ENCODE measurements at places on chromosomes 2 and 18.
A peak's percentile ranks its signal among the peaks of the same experiment; 100 is the strongest.

DNA sequence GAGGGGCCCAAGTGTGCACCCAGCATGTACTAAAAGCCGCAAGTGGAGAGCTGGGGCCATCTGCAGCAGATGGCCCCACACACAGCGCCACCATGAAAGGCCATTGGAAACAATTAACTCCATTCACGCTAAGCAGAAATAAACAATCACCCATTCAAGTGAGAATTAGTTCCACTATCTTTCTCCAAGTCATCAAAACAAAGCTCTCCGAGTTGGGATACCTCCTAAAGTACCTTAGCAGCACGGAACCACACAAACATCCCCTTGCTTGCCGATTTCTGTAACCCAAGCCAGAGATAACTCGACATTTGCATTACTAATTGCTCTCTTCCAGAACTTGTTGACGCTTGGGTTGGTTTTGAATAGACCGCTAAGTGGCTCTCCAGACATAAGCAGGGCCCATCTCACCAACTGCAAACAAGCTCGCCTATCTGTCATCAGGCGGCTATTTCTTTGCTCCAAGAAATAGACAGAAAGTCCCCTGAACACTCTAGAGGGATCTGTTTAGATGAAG is 840.6 kb upstream of the SALL3 start:
- no peak for DNase-seq

- peak; percentile 7 for DNase-seq
These were observed 10.8 kb upstream of the ERMN start for GRCh38 chr2:157336137-157337010.

GRCh38 chr2:7593360-7593759 is 676.1 kb downstream of the RNF144A start:
- DNase-seq: no peak

GRCh38 chr2:65991381-65992197 is 443.3 kb upstream of the MEIS1 start:
- no peak for DNase-seq

DNA sequence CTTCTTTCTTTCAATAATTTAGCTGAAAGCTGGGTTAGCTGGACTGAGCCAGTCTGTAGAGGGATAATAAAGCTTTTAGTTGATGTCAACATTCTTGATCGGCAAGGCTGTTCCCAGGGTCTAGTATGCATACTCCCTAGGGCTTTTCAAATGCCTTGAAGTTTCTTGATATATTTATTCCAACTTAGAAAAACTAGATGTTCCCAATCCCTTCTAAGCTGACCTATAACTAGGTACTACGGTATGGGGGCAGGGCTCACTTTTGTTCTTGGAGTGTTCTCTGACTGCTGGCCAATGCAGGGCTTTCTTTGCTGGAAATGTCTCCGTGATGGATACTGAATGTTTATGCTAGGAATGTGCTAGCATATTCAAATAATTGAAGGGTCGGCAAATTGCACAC is 258.6 kb upstream of the TANK start:
- DNase-seq: no peak

- peak; percentile 5 for DNase-seq
These were observed 29.9 kb upstream of the PDE1A start for GRCh38 chr2:182456784-182457183.

DNA sequence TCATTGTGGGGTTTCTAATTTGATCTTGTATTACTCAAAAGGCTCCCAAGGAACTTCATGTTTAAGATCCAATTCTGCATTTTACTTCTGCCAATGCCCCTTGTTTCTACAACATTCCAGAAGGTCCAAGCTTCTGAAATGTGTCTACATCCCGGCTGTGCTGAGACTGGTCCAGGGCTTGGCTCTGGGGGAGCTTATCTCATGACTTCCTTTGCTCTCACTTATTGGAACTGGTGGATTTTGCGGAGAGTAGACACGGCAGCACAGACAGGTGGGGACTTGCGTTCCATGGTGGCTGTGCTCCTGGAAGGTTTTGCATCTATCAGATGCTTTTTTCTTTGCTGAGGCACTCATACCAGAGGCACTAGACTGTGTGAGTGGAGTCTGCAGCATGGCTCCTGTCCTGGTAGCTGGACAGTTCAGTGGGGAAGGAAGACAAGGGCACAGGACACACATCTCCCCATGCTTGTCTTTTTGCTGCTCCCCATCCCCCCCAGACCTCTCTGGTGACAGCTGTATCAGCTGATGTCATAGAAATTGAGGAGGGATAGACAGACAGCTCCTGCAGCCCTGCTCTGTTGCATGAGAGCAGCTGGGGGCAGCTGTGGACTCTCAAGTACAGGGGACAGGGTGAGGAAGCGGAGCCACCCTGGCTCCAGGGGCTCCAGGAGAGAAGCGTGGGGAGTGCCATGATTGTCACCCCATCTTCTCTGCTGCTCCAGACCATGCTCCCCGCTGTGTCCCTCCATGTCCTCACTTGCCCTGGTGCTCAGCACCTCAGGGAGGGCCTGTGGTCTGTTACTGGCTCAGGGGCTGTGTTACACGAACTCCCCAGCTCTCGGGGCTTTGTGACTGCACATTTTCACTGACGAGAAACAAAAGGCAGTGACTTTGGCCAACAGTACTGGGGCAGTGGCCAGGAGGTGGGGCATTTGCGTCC is 46.0 kb downstream of the ACAA2 start:
- no peak for DNase-seq

DNA sequence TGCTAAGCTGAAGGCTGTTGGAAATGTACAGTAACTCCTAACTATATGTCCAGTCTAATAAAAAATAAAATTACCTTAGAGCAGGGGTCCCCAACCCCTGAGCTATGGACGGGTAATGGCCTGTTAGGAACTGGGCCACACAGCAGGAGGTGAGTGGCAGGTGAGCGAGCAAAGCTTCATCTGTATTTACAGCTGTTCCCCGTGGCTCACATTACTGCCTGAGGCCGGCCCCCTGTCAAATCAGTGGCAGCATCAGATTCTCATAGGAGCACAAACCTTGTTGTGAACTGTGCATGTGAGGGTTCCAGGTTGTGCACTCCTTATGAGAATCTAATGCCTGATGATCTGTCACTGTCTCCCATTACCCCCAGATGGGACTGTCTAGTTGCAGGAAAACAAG is 73.1 kb upstream of the CXCR4 start:
- DNase-seq: no peak

GRCh38 chr2:152861349-152861942 is 143.0 kb downstream of the ARL6IP6 start:
- peak; percentile 11 for DNase-seq

DNA sequence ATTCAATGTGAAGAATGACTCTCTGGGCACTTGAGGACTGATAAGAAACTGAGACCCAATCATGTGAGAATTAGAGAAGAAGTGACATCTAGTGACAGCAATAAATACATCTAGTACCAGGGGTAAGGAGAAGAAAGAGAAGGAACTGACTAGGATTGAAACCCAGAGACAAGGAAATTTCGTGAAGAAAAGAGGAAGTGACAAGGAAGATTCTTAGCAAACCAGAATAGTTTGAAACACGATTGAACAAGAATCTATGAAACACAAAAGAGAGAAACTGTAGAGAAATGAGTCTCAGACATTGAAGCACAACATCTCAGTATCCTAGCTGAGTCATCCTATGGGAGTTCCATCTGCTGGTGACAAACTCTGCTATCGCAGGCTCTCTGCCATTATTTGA is 571.9 kb upstream of the PKDCC start:
- no peak for DNase-seq

- no peak for DNase-seq
These were observed 171.6 kb upstream of the BOD1L2 start for GRCh38 chr18:56975276-56975675.

- DNase-seq: no peak
These were observed 468 bp downstream of the PIKFYVE start for GRCh38 chr2:208266553-208266893.

GRCh38 chr2:97911206-97911921 is 84.4 kb downstream of the TMEM131 start:
- no peak for DNase-seq

Data from HTR-8/SVneo (cell line).